Endothelial cell of umbilical vein (primary cell): ENCODE measurements at places on chromosomes 5 and 9.

DNA sequence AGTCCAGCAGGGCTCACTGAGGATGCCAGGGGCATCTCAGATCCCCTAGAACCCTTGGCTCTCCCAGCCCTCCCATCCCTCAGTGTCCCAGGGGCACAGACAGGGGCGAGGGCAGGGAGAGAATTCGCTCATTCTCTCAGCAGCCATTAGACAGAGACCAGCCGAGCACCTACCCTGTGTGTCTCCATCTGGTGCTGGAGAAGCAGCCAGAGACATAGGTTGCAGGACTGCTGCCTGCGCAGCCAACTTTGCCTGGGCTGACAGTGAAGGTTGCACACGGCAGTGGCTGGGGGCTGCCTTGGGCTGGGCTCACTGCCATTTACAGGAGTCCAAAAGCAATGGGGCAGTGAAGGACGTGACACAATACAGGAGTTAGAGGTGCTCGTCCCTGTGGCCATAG lies 60.9 kb downstream of the OLFM1 start:
- no peak for DNase-seq

- no peak for DNase-seq
These were observed 135.6 kb upstream of the SMARCA2 start for GRCh38 chr9:1879501-1879900.

DNA sequence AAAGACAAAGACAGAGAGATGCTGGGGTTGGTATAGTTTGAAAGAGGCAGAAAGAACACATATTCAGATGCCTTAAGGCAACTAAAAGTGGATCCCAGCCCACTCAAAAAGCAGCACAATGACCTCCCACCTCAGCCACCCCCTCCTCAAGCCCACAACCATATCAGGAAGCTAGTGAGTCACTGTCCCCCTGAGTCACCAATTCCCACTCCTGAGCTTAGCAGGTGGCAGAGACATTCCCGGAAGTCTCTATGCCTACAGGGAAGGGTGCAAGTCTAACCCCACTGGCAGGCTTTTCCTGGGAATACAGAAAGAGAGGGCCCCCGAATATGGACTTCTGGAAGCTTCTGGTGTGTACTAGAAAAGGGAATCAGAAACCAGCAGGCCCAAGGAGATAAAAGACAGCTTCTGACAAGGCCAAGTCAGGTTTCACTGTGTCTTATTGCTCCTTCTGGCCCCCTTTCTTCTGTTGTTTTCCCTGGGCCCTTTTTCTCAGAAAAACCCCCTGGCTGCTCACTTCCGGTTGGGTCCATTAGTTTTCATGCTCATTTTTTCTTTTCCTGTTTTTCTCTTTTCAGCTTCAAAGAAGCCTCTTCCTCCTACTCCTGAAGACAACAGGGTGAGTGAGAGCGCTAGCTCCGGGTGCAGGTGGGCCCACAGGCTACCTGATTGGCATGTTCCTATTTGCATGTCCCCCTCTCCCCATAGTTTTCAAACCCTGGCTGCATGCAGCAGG lies 36.8 kb downstream of the ITK start:
- DNase-seq = no peak

- DNase-seq = no peak
These were observed 35.0 kb downstream of the TEX10 start for GRCh38 chr9:100317706-100318105.

- no peak for DNase-seq
These were observed 405.4 kb downstream of the TMEM232 start for GRCh38 chr5:110321117-110321516.

DNA sequence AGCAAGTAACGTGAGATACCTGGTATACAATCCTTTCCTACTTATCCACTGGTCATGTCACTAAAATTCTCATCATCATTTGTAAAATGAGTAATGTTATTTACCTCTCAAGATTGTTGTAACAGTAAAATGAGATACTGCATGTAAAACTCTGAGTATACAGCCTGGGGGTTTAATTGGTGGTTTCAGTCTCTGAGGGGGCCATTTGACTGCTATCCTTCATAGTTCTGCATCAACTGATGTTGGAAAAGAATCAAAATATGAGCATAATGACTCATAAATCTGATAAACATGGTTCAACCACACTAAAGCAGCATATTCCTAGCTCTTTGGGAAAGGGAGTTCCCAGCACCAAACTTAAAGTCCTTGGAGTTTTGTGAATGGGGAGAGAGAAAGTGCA lies 181.0 kb upstream of the GHR start:
- no peak for DNase-seq

GRCh38 chr5:158039441-158039840 lies 180.5 kb upstream of the CLINT1 start:
- no peak for DNase-seq

GRCh38 chr9:136361047-136361753 lies 2.3 kb downstream of the DNLZ start:
- DNase-seq = no peak

- no peak for DNase-seq
These were observed 16.1 kb upstream of the COL23A1 start for GRCh38 chr5:178606269-178606668.

DNA sequence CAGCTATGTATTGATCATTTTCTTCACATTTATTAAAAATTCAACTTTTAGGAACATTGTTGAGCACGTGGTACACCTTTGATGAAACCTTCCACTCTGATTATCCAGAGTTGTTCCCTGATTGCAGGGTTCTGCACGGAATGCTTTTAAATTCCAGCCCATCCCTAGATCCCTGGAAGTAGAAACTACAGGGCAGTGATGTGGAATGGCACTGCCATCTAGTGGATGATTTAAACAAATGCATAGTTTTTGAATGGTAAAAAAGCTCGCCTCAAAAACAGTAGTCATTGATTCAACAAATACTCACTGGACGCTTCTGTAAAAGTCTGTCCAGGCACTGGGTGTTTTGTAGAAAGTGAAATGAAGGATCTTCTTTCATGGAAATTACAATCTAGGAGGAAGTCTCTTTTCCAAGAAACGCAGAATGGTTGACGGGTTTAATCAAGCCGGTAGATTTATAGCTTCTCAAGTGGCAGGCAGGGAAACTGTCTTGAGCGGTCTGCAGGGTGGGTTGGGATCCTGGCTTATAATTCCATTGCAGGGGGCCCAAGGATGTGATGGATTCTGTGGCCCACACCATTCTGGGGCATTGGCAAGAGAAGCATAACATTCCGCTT lies 118.4 kb downstream of the ARHGAP26 start:
- DNase-seq = peak; percentile 55

- DNase-seq = no peak
These were observed 249.1 kb downstream of the CEMIP2 start for GRCh38 chr9:71519098-71519696.

DNA sequence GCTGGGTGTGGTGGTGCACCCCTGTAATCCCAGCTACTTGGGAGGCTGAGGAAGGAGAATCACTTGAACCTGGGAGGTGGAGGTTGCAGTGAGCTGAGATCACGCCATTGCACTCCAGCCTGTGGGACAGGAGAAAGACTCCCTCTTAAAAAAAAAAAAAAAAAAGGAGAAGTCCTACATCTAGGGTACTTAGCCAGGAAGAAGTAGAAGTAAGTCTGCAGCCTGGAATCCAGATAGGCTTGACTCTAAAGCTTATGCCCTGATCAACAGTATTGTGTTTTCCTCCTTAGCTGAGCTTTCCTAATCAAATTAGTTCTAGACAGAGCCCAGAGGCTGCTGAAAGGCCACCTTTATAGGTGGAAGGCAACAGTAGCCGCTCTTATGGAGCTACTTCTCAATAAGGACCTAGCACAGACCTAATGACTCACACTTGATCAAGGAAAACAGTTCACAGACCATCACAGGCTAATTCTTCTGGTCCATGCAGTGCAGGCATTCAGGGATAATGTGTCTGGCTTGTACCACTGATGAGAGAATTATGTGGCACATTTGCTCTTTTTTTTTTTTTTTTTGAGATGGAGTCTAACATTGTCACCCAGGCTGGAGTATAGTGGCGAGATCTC lies 105.5 kb upstream of the KLF4 start:
- DNase-seq = no peak

- DNase-seq = peak; percentile 75
These were observed 50.1 kb upstream of the MACIR start for GRCh38 chr5:103208460-103208859.

- DNase-seq = peak; percentile 44
These were observed 1.3 kb downstream of the GPR150 start for GRCh38 chr5:95620870-95621838.

GRCh38 chr5:172707285-172708182 lies 63.5 kb downstream of the DUSP1 start:
- DNase-seq = peak; percentile 62

- no peak for DNase-seq
These were observed 292.1 kb upstream of the ELAVL2 start for GRCh38 chr9:24118190-24118589.
